ENCODE measurements at places on chromosomes 1 and 21.

- no peak for DNase-seq
These were observed 124.3 kb downstream of the ATG4C start for GRCh38 chr1:62908168-62908695.

GRCh38 chr1:56444960-56445646 lies 134.3 kb downstream of the PLPP3 start:
- DNase-seq = no peak

DNA sequence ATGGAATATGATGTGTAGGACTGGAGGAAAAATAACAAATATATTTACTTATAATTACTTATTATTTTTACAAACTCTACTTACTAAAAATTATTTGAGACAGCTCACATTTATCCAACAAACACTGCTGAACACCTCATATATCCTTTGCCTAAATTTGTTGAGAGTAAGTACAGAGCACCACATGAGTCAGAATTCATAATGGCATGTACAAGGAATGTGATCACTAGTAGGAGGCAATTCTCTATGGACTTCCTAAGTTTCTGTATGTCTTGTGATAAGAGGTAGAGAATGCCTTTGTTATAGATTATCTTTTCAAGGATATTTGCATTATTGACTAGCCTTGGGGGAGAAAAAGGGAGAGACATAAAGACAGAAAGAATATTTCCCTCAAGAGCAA lies 8.2 kb upstream of the ST6GALNAC3 start:
- DNase-seq = no peak

GRCh38 chr21:42343963-42344510 lies 6.8 kb downstream of the TFF2 start:
- no peak for DNase-seq

DNA sequence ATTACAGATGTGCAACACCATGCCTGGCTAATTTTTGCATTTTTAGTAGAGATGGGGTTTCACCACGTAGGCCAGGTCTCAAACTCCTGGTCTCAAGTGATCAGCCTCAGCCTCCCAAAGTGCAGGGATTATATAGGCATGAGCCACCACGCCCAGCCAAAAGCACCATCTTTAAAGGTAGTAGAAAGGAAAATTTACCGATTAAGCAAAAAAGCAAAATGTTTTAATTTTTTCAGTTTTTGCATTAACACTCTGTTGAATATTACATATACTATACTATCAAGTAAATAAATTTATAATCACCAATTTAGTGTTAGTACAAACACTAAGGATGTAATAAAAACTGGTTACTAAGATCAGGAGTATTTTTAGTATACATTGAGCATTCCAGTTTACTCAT lies 20.6 kb downstream of the RC3H1 start:
- no peak for DNase-seq
